ENCODE measurements at places on chromosomes 2 and 18.

DNA sequence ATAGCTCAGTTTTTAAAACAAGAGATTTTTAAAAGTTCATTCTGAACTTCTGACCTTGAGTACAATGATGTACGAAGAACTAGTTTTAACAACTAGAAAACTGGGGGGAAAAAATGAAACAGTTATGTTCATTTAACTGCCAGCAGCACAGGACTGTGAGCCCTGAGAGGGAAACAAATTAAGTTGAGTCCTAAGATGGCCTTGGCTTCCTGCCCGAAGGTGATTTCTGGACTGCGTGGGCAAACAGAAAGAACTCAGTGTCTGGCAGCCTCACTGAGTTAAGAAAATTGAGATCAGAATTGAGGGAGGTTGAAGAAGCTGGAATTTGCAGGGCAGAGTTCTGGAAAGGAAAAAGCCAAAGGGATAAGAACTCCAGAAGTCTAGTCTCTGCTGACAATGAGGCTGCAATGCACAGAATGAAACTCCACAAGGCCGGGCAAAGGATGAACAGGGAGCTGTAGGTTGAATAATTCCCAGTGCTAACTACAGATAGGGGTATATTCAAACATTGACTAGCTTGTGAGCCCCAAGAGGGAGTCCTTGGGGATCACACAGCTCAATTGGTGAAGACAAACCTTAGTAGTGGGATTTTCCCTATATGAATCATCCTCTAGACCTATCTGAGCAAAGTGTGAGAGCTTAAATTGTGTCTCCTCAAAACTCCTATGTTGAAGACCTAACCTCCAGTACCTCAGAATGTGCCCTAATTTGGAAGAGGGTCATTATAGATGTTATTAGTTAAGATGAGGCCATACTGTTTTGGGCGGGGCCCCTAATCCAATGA lies 13.1 kb upstream of the CRACDL start:
- no peak for DNase-seq

DNA sequence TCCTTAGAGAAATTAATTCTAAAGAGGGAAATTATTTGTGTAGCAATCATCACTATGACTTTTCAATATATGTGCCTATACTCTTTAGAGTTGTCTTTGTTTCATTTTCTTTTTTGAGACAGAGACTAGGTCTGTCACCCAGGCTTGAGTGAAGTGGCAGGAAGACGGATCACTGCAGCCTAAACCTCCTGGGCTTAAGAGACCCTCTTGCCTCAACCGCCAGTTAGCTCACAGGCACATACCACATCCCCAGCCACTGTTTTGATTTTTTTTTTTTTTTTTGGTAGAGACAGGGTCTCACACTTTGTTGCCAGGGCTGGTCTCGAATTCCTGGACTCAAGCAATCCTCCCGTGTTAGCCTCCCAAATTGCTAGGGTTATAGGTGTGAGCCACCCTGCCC lies 12.4 kb downstream of the YWHAQ start:
- DNase-seq: no peak

- DNase-seq: no peak
Observed at GRCh38 chr2:45726188-45726587, 74.7 kb downstream of the PRKCE start.

- no peak for DNase-seq
Observed at GRCh38 chr2:122481717-122482116, 726.3 kb downstream of the TSN start.

DNA sequence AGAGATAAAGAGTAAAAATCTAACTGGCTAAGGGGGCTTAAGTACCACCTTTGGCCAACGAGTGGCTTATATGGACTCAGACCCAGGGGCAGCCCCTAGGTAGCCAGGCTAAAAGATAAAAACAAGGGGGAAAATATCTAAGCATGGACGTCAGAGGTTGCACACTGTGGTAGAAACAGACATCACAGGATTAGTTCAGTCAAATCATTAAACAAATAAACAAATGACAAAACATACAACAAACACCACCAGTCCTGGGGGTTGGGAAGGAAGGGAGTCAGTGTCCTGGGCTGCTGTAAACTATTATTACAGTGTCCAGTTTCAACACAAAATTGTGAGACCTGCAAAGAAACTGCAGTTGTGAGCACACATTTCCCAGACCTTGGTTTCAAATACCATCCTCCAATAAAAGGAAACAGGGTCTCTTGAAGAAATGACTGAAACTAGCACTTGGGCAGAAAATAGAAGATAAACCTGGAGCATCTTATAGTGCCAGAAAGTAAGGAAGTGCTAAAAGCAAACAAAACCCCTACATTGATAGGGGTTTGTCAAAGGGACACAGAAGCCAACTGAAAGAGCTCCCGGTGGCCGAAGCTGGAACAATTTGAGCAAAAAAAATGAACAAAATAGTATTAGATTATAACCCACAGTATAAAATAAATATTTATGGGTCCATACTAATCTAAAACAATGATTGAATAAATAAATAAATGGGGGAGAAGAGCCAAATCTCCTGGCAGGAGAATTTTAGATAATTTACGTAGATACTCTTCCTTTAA lies 154.8 kb upstream of the KLF7 start:
- DNase-seq: no peak

DNA sequence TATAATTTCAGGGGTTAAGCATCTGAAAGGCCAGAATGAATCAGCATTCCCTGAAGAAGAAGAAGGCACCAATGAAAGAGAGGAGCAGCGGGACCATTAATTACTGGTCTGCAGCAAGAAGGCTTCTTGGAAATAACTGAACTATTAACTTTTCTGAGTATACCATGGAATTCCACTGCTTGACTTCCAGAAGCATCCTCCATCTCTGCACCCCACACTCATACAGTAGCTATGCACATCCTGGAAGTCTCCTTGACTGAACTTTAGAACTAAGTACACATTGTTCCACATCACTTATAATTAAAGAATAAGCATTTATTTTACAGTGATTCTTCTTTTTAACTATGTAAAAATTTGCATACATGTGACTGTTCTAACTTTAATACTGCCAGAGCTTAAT lies 131.5 kb downstream of the PPP1R1C start:
- no peak for DNase-seq

DNA sequence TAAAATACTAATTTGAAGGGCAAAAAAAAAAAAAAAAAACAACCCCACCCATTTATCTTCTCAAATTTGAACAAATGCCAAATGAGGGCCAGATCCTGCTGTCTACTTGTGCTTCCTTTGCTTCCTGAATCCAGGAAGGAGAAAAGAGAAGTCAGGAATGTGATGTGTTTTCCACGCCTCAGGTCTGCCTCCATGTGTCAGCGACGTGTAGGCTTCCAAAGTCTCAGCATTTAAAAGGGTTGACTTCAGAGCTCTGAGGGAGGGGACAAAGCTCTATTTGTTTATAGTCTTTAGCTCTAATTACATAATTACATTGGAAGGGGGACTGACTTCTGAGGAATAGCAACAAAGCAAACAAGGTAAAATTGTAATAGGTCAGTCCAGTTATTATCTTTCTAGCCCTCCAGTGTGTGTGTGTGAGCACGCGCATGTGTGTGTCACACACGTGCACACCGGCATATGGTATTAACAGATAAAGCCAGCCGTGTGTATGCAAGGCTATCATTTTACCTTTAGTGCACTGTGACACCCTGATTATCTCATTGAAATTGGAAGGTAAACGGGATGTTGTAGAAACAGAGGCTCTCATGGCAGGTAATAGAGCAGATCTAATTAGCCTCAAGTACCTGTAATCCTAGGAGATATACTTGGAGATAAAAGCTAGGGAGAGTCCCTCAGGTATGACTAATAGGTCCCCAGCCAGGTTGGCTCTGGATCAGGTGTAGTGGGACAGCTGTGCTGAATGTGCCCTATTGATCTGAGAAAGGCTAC lies 911.4 kb upstream of the ZEB2 start:
- DNase-seq: no peak

DNA sequence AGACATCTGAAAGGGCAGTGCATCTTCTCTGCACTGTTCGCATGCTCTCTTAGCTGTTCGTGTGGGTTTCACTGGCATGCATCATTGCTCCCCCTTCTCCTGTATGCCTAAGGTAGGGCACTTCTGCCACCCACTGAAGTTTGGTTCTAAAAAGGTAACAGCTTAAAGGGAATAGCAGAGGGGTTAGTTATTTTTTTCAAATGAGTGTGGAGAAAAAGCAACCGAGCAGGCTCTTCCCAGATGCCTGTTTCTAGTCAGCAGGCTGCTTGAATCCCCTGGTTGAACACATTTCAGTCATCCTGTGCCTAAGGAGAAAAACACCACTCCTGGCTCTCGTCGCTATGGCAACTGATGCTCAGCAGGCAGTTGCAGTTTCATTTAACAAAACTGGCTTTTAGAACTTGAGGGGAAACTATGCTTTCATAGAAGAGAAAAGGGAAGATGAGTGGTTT lies 69.8 kb upstream of the GALNT3 start:
- DNase-seq: no peak

- no peak for DNase-seq
Observed at GRCh38 chr2:3399829-3400228, 20.3 kb downstream of the TRAPPC12 start.

DNA sequence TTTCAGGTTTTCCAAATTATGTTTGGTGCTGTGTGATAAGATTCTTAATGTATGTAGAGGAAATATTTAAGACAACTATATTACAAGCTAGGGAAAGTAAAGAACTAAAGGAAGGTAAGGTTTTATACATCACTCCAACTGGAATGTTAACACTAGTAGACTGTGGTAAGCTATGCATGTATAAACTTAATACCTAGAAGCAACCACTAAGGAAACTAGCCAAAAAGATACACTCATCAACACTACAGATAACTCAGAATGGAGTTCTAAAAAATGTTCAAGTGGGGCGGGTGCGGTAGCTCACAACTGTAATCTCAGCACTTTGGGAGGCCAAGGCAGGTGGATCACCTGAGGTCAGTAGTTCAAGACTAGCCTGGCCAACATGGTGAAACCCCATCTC lies 37.8 kb upstream of the MALL start:
- DNase-seq: no peak

DNA sequence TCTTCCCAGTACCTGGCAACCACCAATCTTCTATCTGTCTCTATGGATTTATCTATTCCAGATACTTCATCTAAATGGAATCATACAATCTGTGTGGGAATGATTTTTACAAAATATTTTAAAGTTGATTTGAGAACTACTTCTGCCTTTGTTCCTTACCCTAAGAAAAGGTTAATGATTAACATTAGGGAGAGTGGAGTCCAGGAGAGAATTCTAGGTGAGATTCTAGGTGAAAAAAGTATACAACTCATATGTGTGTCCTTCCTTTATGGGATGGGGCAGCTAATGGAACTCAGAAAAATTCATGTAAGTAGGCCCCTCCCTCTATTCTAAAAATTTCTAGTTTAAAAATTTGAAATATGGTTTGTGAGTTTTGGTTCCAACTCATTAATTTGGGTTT lies 35.9 kb upstream of the WDSUB1 start:
- no peak for DNase-seq

GRCh38 chr2:113116100-113116958 lies 11.1 kb upstream of the IL1RN start:
- DNase-seq: peak; percentile 71

DNA sequence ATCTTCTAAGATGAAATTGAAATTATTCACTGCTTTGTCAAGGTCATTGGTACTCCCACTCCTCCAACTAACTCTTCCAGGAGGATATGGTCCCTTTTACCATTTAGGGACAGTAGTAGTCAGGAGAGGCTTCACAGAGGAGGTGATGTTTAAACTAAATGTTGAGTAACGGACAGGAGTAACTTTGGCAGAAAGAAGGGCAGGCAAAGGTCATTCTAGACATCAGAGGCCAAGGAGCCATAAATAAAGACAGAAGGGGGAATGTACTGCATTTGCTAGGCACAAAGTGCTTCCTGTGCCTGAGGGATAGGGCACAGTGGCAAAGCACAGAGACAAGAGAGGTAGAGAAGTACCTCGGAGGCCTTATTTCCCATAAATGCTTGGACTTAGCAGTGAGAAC lies 14.6 kb upstream of the ACMSD start:
- no peak for DNase-seq

DNA sequence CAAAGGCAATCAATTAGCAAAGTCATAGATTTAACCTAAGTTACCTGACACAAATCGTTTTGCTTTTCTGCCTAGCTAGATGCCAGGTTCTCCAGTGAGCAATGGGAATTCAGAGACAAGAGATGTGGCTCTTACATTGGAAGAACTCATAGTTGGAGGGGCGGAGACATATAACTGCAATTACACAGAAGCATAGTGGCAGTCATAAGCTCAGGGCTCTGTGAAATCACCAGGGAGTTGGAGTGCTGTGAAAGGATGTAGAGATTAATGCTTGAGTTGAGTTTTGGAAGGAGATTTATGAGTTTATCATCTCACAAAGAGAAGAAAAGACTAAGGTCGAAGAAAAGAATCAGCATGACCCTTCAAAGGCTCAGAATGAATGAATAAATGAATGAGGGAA lies 457.2 kb upstream of the TRIB2 start:
- DNase-seq: no peak

- no peak for DNase-seq
Observed at GRCh38 chr2:146804288-146804687, 1040.5 kb upstream of the ACVR2A start.

DNA sequence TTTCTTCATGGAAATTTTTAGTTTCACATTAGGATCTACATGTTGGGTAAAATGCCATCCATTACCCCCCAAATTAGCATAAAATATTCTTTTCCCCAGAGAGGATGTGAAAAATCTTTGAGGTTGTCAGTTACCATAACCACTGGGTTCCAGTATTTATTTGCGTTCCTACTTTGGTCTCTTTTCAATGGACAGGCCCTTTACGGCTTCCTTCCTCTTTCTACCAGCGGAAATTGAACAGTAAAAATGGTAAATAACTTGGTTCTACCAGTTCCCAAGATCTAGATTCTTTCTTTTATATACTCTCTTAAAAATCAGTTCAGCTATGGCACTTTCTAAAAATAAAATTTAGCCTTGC lies 169.2 kb upstream of the APCDD1 start:
- DNase-seq: no peak

DNA sequence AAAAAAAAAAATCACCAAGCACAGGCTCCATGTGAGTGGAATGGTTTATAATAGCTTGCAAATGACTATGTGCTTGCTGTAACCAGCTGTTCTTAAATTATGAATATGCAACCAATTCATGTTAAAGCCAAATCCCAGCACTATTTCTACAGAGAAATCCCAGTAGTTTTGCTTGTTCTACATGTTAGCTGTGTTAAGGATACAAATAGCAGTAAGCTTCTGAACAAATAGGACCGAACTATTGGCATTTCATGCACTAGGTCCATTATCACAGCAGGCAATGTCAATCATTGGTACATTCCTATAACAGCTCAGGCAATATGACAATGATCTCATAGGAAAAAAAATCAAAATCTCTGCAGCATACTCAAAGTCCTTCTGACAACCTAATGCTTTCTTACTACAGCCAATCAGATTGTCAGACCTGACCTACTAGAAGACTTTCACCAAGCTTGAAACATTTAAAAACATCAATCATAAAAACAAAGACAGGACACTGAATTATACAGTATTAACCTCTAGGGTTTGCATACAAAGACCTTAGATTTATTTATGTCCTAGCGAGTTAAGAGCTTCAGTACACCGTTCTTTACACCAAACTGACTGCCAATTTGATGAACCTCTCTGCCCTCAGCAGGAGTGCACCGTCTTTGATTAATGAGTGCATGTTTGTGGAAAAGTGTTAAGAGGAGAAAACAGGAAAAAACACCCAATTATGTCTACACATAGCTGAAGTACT lies 6.4 kb downstream of the BAZ2B start:
- DNase-seq: no peak

- peak; percentile 62 for DNase-seq
Observed at GRCh38 chr18:47754311-47755101, 176.0 kb downstream of the SMAD2 start.
